Stimulated activated CD8-positive, alpha-beta memory T cell treated with anti-CD3 and anti-CD28 coated beads, Interleukin-4, amount 100 ng/mL, for 1 hour (primary cell): ENCODE measurements at places on chromosomes 6 and 20.

- DNase-seq, result peak; percentile 37
Observed at GRCh38 chr6:33579828-33580714, at the start of gene BAK1. Gene BAK1, minus strand, starts transcription at chr6:33580276. Its CDS starts 2,672 bp downstream, at chr6:33577604.

- no peak for DNase-seq
Observed at GRCh38 chr6:56458324-56458884, 184.3 kb downstream of the DST start.

GRCh38 chr20:62040381-62040922 is 25.2 kb downstream of the TAF4 start:
- DNase-seq, result no peak

DNA sequence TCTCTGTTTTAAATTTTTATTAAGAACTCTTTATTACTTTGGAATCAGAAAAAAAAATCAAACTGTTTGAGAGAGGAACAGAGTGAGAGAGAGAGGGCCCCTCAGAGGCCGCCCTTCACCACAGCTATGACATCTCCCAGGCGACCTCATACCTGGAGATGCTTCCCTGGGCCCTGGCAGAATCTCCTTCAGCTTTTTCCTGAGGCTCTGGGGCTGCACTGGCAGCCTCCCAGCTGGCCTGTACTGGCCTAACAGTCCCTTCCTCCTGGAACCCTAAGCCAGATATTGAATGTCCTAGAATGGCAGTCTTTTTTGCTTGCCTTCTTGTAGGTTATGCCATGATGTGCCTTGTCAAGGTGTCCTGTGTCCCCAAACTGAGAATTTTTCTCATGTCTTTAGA is 13.7 kb downstream of the ABHD12 start:
- DNase-seq, result no peak

GRCh38 chr20:23028392-23028791 is 6.7 kb upstream of the SSTR4 start:
- DNase-seq, result no peak

GRCh38 chr6:52596371-52597028 is 19.6 kb upstream of the TRAM2 start:
- DNase-seq, result no peak

DNA sequence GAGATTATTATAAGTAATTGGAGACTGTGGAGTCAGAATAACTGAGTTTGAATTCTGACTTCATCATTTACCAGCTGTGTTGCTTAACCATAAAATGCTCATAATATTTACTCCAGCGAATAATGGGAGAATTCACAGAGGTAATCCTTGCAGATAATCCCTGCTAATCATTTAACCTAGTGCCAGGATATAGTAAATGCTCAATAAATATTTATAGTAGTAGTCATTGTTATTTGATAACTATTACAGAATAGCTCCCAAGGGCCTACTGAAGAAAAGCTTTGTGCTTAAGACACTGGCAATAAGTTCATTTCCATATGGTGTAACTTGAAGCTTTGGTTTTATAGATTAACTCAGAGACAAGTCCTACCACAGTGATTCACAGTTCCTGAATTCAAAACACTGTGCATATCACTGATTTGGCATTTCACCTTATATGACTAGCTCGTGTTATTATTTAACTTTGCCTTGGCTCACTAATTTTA is 208.8 kb upstream of the PLCB4 start:
- no peak for DNase-seq

DNA sequence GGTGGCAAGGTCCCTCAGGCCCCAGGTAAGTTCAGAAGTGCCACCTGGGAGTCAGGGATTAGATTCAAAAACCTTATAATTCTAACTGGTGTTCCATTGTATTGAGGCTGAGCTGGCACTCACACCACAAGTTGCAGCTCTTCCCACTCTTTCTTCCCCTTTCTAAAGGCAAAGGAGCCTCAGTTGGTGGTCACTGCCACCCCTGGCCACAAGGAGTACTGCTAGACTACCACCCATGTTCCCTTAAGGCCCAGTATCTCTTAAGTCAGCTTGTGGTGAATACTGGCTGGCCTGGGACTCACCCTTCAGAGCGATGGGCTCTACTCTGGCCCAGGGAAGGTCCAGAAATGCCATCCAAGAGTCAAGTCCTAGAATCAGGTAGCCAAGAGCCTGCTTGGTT is 421.1 kb upstream of the KHDRBS2 start:
- no peak for DNase-seq

DNA sequence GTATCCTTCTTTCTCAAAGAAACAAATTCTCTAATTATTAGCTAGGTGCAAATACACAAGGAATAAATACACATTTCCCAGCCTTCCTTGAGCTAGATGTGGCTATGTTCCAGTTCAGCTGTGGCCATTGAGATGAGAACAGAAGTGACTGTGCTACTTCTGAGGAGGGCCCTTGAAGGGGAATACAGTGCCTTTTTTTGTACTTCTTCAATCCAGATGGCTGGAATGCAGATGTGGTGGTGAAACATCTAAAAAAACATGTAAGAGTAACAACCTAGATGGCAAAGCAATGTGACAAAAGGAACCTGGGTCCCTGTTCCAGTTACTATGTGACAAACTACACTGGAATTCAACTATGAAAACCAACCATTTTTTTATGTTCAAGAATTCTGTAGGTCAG is 115.4 kb upstream of the DST start:
- no peak for DNase-seq

DNA sequence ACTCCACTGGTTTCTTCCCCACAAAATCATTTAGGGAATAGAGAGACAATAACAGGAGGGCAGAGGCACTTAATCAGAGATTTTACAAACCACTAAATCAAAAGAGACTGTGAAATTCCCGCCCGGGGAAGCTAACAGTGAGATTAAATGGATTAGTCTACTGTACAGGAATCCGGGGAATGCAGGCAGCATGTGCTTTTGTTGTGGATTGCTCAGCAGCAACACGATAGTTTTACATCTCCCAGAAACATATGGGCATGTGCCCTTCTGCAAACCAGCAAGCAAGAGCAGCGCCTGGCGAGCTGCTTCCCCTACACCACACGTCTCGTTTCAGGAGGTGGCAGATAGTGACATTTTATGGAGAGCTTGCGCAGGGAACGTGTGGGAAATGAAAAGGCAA is 382.3 kb downstream of the CD83 start:
- DNase-seq, result no peak

DNA sequence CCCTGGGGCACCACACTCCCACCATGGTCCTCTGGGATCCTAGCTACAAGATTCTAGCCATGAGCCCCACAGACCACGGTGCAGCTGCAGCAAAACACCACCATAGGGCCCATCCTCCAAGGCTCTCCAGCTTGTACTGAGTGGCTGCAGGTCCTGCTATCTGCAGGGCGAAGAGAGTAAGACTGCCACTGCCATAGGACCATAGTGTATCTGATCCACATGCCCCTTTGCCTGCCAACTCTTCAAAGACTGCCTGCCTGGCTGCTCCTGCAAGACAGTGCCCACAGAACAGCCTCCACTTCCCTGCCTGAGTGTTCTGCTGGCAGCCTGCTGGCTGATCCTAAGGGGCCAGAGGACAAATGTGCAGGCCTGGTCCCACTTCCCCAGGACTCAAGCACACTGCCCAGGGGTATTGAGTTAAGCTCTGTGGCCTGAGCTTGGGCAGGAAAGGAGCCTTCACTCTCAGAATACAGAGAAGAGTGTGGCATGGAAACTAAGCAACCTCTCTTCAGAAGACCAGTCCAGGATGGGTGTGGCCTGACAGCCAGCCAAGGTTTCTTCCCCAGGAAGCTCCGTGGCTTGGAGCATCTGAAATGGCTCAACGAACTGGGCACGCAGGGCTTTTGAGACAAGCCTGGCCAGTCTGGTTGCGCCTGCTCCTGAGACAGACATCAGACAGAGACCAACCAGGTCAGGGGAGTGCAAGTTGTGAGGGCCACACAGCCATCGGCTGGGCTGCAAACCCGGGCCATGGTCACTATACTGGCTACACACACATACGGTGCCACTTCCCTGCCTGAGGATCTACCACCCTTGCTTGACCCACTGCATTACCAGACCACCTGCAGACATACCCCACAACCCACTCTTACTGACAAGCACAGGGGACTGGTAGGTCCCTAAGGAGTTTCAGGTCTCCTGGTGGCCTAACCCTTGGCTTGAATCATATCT is 54.5 kb downstream of the RNGTT start:
- no peak for DNase-seq

DNA sequence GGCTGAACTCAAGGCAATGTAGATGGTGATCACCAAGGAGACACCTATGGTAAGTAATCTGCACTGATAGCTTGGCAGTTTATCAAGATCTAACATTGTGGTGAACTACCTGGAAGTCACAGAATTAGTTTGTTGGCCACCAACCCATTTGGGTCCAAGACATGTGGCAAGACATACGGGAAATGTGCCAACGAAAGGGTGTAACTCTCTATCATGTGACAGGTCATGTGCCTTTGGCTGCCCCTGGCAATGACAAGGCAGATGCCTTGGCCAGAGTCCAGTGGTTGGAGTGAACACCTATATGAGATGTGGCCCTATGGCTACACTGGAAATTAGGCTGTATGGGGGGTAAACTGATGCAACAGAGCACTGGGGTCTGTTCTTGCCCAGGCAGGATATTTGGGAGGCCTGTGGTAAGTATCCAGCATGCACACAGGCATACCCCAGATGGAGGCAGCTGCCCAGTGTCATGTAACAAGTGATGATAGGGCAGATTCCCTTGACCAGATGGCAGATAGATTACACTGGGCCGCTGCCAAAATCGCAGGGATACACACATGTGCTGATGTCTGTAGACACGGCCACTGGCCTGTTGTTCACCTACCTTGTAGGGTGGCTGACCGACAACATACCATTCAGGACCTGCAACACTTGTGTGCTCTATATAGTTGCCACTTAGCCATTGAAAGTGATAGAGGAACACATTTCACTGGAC is 35.5 kb upstream of the HSF2 start:
- DNase-seq, result no peak

DNA sequence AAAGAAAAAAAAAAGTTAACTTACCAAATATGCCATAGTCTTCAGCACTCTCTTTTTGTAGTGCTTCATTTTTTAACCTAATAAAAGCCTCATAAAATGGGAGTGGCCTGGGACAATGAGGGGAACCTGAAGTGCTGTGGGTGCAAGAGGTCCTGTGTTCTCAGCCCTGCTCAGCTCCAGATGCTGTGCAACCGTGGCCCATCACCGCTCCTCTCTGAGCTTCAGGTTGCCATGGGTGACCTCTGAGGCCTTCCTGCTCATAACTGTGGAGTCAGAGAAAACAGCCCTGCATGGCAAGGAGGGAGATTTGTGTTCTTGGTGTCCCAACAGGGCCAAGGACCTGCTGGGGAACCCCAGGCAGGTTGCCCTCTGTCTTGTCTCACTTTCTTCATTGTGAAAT is 10.0 kb downstream of the TCF15 start:
- no peak for DNase-seq

DNA sequence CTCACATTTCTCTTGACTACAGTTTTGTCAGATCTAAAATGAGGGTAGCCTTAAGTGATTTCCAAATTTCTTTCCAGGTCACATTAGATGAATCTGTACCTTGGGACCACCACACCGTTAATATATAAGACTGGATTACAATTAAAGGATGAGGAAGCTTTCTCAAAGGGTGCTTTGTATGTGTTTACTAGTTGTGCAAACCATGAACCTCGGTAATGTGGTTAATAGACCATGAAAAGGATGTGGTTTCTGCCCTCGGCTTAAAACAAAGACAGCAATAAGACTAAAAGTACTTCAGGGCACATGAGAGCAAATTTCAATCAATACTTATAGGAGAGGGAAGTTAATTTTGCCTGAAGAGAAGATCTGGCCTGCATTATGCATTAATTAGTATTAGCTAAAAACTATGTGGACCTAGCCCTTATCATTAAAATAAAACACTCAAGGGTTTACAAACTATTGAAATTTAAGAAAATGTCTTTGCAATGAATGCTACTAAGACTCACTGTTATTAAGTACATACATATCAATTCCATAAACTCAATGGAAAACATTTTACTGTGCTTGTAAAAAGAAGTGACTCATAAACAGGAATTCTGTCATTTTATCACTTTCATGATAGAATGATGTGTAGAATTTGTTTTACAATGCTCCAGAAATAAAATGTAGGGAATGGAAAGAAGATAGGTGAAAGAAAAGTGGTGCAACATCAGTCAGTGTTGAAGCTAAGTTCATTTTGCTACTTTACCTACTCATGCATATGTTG is 936 bp upstream of the TMX4 start:
- DNase-seq, result no peak

DNA sequence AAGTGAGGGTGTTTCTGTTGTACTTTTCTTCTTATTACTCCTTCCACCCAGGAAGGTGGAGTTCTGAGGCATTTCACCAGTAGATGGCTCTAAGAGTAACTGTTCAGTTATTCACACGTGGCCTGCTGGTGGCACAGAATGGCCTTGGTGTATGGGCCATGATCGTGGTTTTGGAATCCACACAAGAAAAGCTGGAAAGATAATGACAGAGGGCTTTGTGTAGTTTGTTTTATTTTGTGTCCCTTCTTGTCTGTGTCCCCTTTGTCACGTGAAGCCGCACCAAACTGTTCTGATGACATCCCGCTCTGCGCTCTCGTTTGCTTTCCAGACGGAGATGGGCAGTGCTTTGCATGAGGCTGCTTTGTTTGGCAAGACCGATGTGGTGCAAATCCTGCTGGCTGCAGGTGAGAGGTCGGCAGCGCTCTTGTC is 93.4 kb downstream of the ANKS1A start:
- DNase-seq, result no peak

DNA sequence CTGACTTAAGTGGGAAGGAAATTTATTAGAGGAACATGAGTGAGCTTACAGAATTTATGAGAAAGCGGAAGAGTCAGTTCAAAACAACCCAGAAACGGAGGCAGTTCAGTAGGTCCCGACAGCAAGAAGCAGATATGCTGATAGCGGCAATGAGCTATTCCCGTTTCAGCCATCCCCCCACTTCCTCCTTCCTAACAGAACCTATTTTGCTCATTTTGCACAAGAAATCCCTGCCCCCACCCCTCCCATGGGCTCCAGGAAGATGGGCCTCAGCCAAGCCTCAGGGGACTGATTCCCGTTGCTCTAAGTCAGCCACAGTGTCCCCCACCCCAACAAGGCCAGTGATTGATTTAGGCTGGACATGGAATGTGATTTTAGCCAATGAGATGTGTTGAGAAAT is 157.5 kb downstream of the CEBPB start:
- no peak for DNase-seq

GRCh38 chr6:4012826-4013225 is 66.1 kb downstream of the FAM217A start:
- no peak for DNase-seq

GRCh38 chr6:119493980-119494379 is 144.4 kb upstream of the MAN1A1 start:
- DNase-seq, result no peak

DNA sequence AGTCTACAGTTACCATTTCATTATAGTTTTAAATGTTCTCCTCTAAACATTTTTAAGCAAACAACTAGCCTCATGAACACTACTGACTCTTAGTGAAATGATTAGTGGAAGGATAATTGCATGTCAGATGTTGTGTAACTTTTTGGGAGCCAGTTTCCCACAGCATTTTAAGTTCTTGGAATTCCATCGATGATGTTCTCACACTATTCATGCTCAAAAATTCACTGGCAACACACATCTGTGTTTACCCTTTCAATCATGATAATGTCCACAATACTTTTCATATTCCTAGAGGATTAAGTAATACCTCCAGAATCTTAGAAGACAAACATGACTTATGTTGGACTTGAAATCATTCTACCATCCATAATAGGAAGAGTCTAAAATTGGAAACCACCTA is 678.1 kb upstream of the ID4 start:
- no peak for DNase-seq

GRCh38 chr6:12578097-12578496 is 138.5 kb upstream of the PHACTR1 start:
- DNase-seq, result no peak

GRCh38 chr6:3368685-3369084 is 88.2 kb downstream of the SLC22A23 start:
- DNase-seq, result no peak
